KG1 (cell line): ENCODE measurements at places on chromosomes 7 and 10.

- DNase-seq, result no peak
Observed at GRCh38 chr7:23285657-23286646, 13.2 kb upstream of the MALSU1 start.

DNA sequence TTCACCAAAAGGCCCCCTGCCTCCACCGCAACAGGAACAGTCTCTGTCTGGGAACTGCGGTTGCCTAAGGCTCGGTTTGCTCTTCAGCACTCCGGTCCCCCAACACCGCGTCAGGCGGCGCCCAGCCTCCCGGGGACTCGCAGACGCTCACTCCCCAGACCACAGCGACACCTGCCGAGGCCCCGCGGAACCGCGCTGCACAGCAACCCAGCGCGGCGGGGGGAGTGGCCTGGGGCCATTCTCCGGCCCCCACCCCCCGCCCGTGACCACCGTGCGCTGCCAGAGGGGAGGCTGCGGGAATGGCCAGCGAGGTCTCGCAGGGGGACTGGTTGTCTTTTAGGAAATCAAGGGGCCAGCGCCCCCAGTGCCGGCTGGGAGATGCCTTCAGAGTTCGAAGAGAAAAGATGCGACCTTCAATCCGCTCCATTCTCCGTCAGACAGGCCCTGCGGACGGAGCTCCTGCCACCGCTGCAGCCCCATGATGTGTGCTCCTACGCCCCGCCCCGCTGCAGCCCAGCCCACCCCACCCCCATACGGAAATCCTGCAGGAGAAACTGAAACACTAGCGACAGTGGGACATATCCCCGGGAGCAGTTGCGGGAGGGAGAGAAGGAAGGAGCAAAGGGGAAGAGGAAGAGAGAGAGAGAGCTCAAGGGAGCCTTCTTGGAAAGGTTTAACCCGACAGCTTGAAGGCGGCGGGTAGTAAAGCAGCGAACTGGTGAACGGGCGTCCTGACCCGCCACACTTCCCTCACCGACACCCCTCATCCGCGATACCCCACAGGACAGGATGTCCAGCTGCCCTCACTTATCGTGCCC, 137.4 kb upstream of the CDCA7L start:
- DNase-seq, result peak; percentile 85

- DNase-seq, result no peak
Observed at GRCh38 chr10:75097666-75098285, 13.7 kb upstream of the SAMD8 start.

GRCh38 chr7:15015545-15016314, 113.2 kb upstream of the DGKB start:
- peak; percentile 28 for DNase-seq

DNA sequence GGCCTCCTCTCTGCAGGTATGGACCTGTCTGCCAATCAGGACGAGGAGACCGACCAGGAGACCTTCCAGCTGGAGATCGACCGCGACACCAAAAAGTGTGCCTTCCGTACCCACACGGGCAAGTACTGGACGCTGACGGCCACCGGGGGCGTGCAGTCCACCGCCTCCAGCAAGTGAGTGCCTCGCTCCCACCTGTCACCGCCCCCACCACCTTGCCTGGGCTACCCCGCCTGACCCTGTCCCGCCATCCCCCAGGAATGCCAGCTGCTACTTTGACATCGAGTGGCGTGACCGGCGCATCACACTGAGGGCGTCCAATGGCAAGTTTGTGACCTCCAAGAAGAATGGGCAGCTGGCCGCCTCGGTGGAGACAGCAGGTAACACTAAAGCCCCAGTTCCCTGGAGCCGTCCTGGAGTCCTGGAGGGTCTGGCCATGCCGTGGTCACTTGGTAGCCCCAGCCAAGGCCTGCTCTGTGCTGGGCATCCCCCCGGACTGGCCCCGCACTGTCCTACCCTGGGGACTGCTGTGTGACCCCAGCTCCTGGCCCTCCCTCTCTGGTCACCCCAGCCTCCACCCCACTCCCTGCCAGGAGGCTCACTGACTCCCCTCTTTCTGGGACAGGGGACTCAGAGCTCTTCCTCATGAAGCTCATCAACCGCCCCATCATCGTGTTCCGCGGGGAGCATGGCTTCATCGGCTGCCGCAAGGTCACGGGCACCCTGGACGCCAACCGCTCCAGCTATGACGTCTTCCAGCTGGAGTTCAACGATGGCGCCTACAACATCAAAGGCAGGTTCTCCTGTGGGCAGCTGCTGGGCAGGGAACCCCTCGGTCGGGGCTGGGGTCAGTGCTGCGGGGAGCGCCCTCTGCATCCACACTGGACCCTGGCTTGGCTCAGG, 178.0 kb downstream of the RNF216 start:
- DNase-seq, result no peak

- no peak for DNase-seq
Observed at GRCh38 chr10:29783201-29783947, 148.6 kb upstream of the SVIL start.

DNA sequence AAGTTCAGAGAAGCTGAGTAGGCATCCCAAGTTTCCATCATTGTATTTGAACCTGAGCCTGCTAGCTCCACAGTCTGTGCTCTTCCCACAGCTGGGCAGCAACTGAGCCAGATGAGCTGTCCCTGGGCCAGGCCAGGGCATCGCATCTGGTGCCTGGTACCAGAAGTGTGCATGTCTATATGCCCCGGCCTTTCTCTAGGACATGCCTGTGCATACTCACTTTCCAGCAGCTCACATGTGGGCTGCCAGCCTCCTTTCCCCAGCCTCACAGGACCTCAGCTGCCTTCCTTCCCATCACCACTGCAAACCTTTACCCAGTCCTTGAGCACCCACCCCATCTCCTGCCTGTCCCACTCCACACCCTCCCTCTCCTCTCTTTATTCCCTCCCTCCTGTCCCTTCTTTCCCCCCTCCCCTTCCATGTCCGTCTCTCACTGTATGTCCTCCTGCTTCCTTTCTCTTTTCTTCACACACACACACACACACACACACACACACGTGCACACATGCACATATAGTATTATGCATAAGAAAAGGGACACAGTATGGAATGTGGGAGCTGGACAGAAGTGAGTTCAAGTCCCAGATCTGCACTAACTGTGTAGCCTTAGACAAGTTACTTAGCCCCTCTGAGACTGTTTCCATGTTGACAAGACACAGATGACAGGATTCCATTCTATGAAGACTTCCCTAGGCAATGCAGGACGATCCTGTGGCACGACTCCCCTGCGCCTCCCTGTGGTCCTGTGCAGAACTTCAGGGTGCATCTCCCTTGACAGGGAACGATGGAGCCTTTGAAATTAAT, 10.9 kb downstream of the CDHR1 start:
- DNase-seq, result peak; percentile 40
